Left ventricle myocardium inferior (tissue), 1 donor: ENCODE measurements at places on chromosomes 12 and 14.

GRCh38 chr12:129911428-129912049, 7.7 kb upstream of the TMEM132D start:
- peak; percentile 31 for DNase-seq

GRCh38 chr12:78726854-78727253, 137.7 kb upstream of the SYT1 start:
- DNase-seq = no peak

GRCh38 chr14:103871596-103872480, 24.5 kb upstream of the PPP1R13B start:
- peak; percentile 72 for DNase-seq

- no peak for DNase-seq
These were observed 196.2 kb upstream of the ALG10 start for GRCh38 chr12:33825986-33826602.

DNA sequence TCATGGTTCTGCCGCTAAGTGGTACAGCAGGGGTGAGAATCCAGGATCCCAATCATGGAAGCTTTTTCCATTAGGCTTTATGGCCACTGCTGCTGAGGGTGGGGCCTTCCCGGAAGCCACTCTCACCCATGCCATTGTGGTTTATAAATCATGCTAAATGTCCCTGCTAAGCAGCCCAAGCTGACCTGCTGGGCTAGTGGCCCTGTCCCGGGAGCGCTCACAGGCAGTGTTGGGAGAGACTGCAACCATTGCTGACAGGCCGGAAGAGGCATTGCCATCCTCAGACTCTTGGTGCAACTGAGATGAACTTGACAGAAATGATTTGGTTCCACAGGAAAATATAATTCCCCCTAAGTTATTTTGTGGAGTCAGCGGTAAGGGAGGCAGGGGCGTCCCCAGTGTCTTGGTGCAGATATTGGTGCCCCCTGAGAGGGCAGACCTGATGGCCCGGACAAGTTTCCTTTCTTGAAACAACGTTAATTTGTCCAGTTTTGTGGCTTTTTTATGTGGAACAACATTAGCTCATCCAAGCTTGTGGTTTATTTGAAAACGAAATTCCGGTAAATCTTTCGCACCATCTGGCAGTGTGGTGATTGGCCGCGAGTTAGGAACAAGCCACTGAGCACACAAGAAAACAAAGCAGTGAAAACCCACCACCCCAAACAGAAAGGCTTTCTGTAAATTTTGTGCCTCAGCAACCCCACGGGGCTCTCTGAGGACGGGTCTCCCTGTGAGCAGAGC, 82.3 kb downstream of the SSPN start:
- no peak for DNase-seq

DNA sequence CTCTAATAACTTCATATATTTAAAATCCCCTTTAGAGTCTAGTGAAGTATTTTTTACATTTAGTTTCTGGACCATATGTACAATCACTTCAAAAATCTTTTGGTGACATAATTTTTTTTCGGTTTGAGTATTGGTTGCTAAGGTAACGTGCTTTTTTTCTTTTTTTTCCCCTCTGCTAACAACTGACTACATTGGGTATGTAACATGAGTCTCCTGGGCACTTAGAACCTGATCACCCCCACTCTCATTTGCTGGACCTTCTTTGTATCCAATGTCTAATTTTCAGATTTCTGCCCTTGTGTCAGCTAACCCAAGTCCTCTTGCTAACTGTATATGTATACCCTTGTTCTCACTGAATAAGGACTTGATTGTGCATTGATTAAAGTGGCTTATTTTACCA, 592.9 kb upstream of the FLRT2 start:
- DNase-seq = no peak

DNA sequence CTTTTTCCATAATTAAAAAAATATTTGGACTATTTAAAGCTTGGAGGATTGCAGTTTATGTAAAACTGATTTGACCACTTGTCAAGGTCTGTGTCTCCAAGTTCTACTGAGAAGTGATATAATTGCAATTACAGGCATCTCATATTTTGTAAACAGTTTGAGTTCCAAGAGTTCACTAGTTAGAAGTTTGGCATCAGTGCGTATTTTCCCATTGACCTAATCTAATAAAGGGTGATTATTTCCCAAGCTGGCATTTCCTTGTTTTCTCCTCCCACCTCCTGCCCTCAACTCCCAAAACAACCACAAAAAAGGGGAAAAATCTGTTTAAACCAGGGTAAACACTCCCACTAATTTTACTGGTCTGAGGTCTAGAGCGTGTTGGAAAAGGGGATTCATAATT, 3.0 kb upstream of the MYF6 start:
- no peak for DNase-seq

DNA sequence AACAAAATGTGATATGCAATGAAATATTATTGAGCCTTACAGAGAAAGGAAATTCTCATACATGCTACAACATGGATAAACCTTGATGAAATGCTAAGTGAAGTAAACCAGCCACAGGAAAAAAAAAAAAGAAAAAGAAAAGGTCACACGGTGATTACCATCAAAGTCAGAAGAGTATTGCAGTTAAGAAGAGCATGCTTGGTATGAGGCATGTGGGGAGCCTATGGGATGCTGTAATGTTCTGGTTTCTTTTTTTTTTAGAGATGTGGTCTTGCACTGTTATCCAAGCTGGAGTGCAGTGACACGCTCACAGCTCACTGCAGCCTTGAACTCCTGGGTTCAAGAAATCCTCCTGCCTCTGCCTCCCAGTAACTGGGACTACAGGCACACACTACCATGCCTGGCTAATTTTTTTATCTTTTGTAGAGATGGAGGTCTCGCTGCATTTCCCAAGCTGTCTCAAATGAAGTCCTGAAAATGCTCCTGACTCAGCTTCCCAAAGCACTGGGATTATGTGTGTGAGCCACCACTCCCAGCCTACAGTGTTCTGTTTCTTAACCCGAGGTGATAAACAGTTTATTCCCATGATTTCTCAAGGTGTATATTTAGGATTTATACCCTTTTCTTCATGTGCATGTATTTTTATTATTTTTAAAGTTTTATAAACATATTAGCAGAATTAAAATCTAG, 96.2 kb downstream of the SEC23A start:
- DNase-seq = no peak

DNA sequence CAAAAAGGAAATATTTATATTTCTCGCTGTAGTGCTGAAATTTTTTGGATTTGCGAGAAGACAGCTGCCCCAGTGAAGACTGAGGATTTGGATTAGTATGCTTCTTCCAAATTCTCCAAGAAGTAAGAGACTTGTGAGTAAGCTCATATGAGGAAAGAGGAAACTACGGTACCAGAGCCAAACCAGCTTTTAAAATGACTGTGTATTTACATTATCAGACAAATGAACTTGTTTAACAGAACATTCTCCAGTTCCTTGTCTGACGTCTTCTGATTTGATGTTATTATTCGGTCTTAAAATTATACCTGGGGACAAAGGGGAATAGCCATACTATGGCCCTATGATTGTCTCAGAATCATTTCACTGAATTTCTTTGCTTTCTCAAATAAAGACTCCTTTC, 8.0 kb downstream of the CLEC12B start:
- DNase-seq = no peak

- DNase-seq = no peak
These were observed 58.5 kb downstream of the SLC4A8 start for GRCh38 chr12:51482929-51483697.

GRCh38 chr12:66129934-66130266, 650 bp downstream of the LLPH start:
- no peak for DNase-seq

DNA sequence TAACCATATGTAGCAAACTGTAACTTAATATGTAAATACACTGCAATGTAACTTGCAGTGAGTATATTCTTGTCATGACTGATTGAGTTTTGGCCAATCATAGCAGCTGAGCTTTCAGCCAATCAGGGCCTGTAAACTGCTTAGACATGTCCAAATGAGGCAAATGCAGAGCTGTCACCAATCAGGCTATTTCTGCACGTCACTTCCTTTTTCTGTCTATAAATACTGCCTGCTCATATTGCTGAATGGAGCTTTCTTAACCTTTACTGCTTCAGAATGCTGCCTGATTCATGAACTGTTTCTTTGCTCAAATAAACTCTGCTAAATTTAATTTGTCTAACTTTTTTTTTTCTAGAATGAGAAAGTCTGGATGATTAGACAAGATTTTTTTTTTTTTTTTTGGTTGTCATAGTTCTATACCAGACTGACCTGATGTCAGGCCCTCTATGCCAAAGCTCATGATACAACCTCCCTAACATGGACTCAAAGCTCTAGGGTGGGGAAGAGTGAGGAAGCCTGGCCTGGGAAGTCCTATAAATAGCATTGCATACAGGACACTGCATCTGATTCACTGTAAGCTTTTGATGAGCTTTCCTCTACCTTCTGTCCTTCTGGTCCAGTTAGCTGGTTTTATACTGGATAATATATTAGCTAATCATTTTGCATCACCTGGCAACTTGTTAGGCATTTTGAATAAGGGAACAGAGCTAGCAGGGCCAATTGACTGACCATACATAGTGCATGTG, 12.0 kb downstream of the MGP start:
- DNase-seq = no peak
